CD4-positive, alpha-beta T cell treated with Interleukin-10 for 1 hour (primary cell): ENCODE measurements at places on chromosomes 12 and 14.

GRCh38 chr12:32501835-32502333, 102.5 kb downstream of the FGD4 start:
- DNase-seq: no peak

DNA sequence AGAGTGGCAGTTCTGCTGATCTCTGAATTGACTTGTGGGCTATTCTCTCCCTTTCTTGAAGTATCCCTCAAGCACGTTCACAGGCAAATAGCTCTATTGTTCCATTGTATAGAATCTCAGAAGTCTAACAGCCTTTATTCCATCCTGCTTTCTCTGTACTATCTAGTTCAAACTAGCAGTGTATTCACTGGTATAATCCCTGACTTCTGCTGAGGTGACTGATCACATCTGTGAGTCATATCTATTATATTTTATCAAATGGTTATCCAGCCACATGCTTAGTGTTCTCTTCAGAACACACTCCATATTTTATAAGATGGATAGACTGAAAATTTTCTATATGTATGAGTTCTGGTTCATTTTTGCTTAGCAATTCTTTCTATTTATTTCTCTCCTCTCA, 866.1 kb downstream of the C12orf50 start:
- no peak for DNase-seq

DNA sequence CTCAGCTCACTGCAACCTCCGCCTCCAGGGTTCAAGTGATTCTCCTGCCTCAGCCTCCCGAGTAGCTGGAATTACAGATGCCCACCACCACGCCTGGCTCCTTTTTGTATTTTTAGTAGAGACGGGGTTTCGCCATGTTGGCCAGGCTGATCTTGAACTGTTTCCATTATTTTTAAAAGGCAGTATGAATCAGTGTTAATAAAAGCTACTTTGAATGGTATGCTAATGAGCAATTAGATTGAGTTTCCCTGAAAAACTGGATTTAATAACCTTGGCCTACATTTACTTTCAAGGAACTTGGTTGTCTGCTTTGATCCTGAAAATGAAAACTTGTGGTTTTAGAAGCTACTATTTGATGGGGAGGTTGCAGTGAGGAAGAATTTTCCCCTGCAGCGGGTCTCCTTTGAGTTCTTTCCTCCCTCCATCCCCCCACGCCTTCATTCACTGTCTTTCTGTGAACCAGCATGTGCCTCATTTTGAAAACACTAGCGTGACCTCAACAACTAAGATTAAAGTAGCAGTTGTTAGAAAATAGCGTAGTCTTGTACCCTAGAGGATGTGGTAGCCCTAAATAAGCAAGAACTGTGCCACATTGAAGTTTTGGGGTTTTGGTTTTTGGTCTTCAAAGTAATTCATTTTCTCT, 17.8 kb upstream of the RPS6KA5 start:
- DNase-seq: peak; percentile 67

DNA sequence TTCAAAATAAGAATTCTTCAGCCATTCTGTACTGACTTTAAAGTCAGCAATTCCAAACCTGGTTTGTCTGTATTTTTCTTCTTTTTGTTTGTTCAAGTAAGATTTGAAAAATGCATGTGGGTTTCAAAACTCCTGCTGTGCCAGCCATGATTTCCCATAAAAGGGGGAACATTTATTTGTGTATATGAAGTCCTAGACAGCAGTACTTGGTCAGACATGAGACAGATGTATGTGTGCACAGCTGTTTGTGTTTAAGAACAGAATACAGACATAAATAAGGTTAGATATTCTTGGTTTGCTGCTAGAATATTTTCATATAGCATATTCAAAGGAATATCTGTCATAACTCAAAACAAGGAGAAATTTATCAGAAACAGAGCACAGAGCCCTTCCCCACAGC, 236.0 kb downstream of the ADAMTS20 start:
- no peak for DNase-seq

DNA sequence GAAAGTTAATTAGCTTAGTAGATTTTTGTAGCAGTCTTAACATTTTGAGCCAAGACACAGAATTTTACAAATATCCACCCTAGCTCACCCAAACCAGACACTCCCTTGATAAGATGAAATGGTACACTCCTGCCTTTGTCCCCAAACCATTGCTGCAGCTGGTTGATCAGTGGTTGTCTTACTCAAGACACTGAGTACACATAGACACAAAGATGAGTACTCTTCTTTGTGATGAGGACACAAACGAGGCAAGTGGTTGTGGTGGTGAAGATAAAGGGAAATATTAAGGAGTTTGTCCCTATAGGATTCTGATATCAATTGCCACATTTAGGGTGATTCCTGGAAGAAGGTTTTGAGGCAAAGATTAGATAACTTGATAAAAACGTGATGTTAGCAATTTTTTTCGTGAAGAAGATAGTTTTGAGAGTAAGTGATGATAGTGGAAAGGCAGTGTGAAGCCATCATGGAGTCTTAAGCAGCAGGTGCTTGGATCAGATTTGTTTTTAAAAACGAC, 21.4 kb upstream of the ATP2B1 start:
- no peak for DNase-seq

DNA sequence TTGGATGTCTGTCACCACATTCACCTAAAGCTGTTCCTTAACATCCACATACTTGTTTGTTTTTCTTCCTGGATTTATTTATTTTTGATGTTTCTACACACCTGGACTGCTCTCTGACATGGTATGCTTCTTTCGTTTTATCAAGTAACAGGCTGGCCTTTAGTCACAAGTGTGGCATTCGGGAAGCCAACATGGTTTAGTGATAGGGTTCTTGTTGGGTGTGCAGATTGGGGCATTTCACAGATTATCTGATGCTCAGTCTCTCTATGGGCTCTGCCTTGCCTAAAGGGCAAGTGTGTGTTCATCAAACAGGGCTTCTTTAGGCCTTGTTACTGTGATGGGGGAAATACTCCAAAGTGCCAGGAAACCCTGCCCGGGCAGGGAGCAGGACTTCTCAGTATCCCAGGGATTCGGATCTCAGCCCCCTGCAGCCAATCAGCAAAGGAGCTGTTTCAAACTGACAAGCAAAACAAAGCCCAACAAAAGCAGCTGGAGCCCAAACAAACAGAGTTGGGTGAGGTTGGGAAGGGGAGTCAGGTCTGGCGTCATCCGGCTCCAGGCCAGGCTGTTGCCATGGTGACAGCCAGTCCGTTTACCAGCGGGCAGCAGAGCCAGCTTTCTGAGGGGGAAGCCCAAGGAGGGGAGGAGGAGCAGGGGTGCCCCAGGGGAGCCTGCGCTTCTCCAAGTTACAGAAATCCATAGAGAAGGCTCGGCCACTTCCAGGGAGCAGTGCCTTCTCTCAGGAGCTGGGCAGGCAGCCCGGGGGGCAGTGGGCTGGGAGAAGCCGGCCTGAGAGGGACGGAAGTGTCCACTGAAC, 31.9 kb downstream of the FOS start:
- DNase-seq: no peak

DNA sequence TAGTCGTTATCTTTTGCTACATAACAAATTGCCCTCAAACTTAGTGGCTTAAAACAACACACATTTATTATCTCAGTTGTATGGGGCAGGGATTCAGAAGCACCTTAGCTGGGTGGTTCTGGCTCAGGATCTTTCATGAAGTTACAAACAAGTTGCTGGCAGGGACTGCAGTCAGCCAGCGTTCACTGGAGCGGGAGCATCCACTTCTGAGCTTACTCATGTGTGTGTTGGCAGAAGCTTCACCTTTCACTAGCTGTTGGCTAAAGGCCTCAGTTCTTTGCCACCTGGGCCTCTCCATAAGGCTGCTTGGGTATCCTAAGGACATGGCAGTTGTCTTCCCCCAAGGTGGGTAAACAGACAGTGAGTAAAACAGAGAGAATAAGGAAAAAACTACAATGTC, 365.7 kb downstream of the RPS29 start:
- no peak for DNase-seq

DNA sequence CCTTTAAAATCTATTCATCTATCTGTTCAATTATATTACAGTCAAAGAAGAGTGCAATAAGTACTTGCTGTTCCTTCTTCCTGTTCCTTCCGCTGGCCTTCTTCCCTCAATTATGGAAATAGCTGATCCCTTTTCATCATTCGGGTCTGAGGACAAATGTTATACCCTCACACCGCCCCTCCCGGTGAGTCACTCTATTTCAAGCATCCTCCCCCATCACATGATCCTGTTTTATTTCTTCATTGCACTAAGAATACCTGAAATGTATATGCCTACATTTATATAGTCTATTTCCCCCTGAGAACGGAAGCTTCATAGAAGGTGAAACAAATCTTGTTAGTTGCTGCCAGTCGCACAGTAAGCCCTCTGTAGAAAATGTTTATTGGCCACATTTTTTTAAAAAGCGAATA, 2.5 kb downstream of the SLC38A1 start:
- DNase-seq: peak; percentile 62

DNA sequence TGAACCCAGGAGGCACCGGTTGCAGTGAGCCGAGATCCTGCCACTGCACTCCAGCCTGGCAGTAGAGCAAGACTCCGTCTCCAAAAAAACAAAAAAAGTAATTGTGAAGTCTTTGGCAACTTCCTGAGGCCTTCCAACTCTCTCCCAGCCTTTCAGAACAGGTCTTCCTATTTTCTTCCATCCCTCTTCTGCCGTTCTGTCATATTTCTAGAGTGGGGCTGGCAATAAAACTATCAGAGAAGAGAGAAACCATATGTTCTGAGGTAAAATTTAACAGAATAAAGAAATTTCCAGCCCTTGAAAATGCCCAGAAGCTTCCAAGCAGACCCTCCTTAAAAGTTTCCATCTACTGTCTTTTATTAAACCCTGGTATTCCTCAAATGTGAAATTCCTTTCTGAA, 100.4 kb downstream of the HMGA2 start:
- no peak for DNase-seq

- DNase-seq: peak; percentile 61
Measured at GRCh38 chr12:110577864-110578693, 5.0 kb downstream of the PPTC7 start.

- DNase-seq: no peak
Measured at GRCh38 chr14:83120187-83120586, 1586.5 kb upstream of the SEL1L start.

DNA sequence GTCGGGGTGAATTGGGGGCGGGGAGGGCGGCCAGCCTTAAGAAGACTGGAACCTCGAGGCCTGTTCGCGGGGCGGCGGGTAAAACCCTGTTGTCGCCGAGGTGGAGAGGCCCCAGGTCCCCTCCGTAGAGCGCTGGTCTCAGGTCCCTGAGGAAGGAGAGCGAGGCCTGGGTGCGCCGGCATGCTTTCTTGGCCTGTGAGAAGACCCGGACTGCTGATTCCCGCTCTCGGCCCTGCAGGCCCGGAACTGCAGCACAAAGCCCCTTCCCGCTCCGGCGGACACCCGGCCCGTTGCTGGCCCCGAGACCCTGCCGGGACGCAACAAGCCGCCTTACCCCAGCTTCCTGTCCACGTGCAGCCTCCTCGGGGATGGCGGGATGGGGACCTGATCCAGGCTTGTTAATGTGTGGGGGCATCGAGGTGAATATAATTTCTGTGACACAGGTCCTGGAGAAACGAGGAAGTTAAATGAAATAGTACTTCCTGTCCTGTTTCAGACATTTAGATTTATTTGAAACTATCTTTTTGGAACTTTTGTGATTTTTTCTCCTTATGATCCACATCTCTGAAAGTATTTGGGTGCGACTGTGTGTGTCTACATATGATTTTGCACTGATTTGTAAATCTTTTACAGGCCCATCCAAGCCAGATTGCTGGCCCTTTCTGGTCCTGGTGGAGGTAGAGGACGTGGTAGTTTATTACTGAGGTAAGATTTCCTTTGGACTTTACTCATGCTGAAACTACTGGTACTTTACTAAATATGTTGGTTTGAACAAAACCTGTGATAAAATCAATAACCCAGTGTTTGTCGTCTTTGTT, 600 bp downstream of the PNN start:
- DNase-seq: peak; percentile 39

- DNase-seq: no peak
Measured at GRCh38 chr12:75690296-75690955, 179.0 kb upstream of the KRR1 start.

DNA sequence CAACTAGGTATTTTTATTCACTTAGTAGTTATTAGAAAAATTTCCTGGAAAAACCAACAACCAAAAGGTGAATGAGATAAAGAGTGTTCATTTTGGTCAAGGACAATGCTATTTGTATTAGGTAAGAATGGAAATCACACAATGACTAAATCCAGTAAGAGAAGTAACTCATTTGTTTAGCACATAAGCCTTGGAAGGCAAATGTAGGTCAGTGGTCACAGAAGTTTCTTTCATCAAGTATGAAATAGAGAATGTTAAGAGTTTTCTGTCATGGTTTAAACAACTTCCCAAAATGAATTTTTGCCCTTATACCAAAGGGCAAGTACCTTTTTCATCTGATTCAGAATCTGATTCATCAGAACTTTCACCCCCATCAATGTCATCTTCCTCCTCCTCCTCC, 101.7 kb downstream of the KIF21A start:
- no peak for DNase-seq

GRCh38 chr14:56339855-56340701, 221.9 kb downstream of the PELI2 start:
- DNase-seq: peak; percentile 44

DNA sequence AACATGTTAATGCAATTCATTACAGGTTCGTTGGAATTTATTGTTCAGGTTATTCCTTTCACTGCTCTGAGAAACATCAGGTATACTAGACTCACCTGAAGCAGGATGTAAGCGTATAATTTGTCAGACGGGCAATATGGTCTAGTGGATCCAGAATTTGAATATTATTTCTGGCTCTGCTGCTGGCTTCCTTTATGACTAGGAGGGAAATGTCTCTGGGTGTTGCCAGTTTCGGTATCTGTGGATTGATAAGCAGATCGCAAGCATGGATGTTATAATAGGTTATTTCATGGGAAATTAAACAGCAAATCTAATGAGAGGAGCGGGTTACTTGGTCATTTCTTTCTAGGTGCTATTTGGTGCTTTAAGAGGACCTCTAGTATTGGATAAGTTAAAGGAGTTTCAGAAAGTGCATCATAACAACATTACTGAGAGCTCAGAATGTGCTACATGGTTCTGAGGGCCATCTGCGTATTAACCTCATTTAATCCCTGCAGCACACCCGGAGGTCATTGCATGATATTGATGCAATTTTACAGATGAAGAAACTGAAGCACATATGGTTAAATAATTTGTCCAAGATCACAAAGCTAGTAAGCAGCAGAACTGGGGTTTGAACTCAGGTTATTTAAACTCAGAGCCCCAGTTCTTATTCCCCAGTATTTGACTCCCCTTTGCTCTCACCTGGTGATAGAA, 47.3 kb upstream of the BCAT1 start:
- no peak for DNase-seq

DNA sequence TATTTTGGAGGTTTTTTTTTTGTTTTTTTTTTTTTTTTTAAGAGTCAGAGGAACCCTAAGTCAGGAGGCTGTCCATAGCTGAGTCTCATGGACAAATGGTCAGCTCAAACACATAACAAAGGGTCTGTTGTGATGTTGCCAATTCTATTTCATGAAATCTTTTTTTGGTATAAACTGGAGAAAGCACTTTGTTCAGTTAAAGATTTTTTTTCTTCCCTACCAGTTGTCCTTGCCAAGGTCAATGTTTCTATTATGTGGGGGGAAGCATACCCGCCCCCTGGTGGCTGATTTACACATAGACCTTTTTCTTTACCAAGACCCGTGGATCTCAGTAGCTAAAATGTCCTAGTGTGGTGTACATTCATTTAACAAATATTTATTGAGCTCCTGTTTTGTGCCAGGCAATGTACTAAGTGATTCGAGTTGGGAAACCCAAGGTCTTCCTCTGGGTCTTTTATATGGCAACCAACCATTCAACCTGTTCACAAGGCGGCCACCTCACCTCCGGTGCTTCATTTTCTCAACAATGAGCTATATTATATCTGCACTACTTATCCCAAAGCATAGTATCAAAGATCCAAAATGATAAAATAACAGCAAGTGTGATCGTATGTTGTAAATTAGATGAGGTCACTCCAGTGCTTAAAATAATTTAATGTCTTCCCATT, 214.5 kb downstream of the PAH start:
- no peak for DNase-seq
